ENCODE measurements at places on chromosomes 12 and 14.
A peak's percentile ranks its signal among the peaks of the same experiment; 100 is the strongest.

GRCh38 chr12:113683574-113683973 lies 211.9 kb upstream of the LHX5 start:
- no peak for DNase-seq

DNA sequence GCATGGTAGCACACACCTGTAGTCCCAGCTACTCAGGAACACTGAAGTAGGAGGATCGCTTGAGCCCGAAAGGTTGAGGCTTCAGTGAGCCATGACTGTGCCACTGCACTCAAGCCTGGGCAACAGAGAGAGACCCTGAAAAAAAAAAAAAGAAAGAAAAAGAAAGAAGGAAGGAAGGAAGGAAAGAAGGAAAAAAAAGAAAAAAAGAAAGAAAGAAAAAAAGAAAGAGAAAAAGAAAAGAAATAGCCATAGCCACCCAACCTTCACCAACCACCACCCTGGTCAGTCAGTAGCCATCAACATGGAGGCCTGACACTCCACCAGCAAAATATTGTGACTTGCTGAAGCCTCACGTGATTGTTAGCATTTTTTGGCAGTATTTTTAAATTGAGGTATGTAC lies 21.4 kb upstream of the TMEM263 start:
- no peak for DNase-seq

DNA sequence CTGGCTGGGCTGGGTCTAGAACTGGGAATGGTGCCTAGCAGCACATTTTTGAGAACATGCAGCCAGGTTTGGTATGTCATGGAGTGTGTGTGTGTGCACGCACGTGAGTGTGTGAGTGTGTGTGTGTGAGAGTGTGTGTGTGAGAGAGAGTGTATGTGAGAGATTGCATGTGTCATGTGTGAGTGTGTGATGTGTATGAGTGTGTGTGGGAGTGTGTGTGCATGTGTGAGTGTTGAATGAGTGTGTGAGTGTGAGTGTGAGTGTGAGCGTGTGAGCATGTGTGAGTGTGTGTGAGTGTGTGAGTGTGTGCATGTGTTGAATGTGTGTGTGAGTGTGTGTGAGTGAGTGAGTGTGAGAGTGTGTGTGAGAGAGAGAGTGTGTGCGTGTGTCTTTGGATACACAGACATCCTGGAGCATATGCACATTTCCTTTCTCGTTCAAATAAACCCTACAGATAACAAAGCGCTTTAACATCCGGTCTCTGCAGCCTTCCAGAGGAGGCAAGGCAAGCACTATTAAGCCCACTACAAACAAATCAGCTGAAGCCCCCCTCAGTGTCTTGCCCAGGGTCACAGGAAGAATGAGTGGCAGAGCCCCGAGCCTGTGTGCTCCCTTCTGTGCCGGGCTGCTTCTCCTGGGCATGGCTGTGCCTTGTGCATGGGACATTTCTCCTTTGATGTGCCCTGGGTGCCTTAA lies 108.7 kb upstream of the ETV6 start:
- no peak for DNase-seq

DNA sequence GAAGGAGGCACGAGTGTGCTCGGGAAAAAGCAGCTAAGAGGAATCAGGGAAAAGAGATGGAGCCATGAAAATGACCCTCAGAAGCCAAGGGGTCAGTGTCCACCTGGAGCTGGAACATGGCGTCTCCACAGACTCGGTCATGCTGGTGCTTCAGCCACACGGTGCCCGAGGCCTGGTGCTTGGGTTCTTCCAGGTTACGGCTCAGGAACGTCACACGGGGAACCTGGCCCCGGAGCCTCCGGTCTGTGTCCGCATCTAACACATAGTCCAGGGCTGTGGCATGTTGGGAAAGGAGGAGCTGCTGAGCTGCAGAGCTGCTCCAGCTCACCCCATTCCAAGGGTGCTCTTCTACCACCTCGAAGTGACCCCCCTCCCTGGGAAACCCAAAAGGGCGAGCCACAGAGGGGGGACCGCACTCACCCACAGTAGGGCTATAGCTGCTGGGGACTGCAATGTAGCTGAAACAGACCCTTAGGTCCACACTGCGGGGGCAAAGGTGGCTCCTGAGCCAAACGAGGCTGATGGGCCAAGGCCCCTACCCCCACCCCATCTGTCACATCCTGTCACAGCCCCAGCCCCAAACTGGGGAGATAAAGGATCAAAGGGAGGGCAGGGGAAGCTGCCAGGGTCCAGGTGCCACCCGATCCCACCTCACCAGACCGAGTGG lies 10.8 kb downstream of the ITGA7 start:
- DNase-seq: no peak

GRCh38 chr12:53729644-53730043 lies 2.4 kb upstream of the CALCOCO1 start:
- DNase-seq: no peak

DNA sequence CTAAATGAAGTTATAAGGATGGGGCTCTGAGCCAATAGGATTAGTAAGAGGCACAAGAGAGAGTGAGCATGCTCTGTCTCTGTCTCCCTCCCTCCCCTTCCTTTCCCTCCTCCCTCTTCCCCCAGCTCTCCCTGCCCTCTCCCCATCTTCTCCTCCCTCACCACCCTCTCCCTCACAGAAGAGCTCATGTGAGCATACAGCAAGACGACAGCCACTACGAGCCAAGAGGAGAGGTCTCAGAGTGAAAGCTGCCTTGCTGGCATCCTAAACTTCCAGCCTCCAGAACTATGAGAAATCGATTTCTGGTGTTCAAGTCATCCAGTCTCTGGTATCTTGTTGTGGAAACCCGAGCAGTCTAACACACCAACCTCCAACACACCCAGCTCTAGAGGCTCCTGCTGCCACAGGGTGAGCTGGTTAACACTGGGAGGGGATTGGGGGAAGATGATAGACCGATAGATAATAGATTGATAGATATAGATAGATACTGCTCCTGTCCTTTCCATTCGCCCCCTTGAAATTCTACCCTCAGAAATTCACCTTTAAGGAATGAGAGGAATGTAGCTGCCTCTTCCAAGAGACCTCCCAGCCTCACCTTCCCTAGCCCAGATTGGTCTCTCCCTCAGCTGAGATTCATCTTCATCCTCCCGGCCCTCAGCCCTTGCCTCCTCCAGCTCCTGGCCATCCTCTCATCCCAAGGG lies 25.8 kb upstream of the ACTN1 start:
- DNase-seq: peak; percentile 64

DNA sequence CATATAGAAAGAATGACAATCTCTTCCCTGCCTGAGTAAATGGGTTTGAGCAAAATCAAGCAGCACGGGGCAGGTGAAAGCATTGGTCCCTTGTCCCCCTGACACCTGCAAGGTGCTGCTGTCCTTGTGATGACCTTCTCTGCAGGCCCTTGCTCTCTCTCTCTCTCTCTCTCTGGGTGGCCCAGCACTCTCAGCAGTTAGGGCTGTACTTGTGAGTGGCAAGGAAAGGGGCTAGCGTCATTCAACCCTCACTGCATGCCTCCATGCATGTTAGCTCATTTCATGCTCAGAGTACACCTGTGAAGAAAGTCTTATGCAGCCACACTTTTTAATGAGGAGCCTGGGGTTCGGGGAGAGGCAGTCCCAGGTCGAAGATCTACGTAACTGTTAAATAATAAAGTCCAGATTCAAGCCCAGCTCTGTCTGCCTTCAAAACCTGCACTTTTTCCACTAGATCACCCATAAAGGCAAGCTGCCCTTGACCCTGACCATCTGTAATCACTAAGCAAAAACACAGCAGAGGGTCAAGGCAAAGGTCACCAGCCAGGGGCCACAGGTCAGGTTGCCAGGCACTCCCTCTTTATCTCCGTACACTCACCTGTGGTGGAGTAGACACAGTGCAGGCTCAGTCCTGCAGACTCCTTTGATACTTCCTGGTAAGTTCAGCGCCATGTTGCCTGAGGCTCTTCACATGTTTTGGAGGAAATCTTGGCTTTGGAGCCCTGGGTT lies 44.9 kb upstream of the CLMN start:
- DNase-seq: no peak

DNA sequence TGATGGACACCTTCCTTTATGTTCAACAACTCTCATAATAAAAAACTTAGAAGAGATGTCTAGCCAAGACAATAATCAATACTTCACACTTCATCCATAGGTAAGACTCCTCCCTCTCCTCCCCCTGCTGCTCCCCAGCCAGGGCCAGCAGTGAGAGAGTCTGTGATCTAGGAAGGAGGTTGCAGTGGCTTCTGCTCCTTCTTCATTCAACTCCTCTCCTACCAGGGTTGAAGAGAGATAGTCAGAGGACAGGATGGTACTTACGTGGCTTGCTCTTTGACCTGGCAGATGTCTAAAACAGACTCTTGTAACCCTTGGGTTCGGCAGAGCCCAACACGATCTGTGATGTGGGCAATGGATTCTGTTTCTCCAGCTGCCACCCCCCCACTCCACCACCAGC lies 31.0 kb downstream of the DHRS2 start:
- DNase-seq: no peak

- DNase-seq: no peak
Observed at GRCh38 chr14:71942904-71943694, 10.9 kb downstream of the RGS6 start.

DNA sequence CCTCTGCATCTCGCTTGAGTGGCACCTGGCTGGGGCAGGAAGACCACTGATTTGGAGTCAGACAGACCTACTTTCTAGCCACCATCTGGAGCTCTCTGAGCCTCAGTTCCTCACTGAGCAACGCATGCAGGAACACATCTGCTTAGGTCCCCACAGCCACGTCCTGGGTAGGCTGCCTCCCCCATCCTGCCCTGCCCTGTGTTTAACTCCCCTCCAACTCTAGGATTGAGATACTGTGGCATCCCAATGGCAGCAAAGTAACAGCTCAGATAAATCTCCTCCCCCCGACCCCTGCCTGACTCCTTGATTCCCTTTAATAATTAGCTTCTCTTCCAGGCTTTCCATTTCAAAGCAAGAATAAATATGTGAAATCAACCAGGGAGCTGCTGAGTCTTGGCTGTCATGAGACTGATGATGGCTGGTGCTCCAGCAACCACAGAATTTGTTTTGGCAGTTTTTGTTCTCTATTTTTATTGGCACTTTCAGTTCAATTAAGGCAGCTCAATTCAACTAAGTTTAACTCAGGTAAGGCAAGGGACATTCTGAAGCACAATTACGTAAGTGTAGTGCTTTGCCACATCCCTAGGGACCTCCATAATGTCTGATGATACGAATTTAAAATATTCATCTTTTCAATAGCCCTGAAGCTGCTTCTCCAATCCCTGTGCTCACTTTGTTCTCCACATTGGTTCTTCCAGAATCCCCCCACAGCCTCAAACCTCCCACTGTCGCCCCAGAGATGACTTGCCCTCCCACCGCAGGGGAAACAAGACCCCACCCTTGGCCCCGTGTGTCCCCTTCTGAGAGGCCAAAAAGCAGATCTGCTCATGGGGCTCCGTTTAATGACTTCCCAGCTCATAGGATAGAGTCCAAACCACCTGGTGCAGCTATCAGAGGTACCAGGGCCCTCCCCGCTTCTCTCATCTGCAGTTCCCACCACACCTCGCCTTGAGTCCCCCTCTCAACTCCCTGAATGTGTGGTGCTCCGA lies 58.2 kb downstream of the ESR2 start:
- no peak for DNase-seq

- DNase-seq: no peak
Observed at GRCh38 chr12:104460041-104460719, 3.4 kb downstream of the CHST11 start.

GRCh38 chr14:55684956-55685584 lies 105.1 kb downstream of the KTN1 start:
- peak; percentile 5 for DNase-seq

DNA sequence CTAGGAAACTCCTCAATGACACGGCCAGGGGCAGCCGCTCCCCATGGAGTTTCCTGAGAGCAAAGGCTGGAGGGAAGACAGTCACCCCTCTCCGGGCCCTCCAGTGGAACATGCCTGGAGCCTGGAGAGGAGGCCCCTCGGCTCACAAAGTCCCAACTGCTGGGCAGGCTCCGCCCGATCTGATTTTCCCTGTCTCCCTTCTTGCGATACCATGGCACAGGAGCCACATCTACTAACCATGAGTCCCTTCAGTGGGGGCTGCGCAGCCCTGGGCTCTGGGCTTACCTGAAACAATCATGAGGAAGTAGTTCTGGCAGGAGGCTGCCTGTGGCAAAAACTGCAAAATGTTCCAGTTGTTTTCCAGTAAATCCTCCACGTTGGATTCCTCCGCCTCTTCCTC lies 15.3 kb downstream of the P2RX2 start:
- no peak for DNase-seq

DNA sequence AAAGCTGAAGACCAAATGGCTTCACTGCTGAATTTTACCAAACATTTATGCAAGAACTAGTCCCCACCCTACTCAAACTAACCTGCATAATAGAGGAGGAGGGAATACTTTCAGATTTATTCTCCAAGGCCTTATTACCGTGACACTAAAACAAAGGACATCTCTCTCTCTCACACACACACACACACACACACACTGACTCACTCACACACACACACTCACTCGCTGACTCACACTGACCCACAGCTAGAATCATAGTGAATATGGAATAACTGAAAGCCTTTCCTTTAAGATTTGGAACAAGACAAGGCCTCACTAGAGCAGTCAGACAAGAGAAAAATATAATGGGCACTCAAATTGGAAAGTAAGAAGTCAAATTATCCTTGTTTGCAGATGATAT lies 1014.1 kb downstream of the TMTC2 start:
- DNase-seq: peak; percentile 38

- no peak for DNase-seq
Observed at GRCh38 chr14:105085766-105086165, 20.5 kb upstream of the GPR132 start.

GRCh38 chr14:91108941-91109611 lies 4.8 kb upstream of the DGLUCY start:
- peak; percentile 56 for DNase-seq

- no peak for DNase-seq
Observed at GRCh38 chr12:91413581-91414546, 231.2 kb upstream of the DCN start.

GRCh38 chr12:11183011-11183410 lies 3.7 kb downstream of the TAS2R42 start:
- DNase-seq: no peak

- peak; percentile 60 for DNase-seq
Observed at GRCh38 chr12:113048716-113049127, 7.8 kb upstream of the DTX1 start.

GRCh38 chr14:86310611-86311010 lies 780.7 kb downstream of the FLRT2 start:
- DNase-seq: no peak

DNA sequence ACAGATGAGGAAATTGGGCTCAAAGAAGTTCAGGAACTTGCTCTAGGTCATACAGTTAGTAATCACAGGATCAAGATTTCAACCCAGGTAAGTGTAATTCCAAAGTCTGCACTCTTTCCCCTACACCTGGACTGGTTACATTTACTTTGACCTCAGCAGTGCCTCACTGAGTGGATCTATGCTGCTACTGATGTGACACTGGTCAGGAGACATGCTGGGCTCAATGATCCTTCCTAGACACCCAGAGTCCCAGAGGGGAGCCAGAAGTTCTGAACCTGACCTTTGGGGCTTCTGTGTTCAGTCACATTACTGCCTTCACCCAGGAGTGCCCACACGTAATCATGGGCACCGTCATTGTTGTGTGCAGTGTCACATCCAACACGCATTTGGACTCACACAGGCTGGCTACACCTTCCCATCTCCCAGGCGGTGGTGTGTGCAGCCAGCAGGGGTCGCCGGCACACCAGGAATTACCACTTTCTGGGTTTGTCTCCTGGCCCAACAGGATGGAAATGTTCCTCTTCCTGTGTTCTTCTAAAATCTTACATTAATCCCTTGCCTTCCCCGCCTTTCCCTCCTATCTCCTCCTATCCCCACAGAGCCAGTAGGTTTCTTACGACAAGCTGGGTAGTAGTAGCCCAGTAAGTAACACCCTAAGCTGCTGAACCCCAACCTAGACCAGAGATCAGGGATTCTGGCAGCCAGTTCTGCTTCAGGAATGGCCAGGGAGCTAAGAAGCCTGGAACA lies 25.6 kb downstream of the CALCOCO1 start:
- DNase-seq: peak; percentile 71

- DNase-seq: no peak
Observed at GRCh38 chr12:116026768-116027550, 250.5 kb downstream of the MED13L start.
